Germinal center (tissue), 1 donor: ENCODE measurements at places on chromosomes 1 and 21.
A peak's percentile ranks its signal among the peaks of the same experiment; 100 is the strongest.

DNA sequence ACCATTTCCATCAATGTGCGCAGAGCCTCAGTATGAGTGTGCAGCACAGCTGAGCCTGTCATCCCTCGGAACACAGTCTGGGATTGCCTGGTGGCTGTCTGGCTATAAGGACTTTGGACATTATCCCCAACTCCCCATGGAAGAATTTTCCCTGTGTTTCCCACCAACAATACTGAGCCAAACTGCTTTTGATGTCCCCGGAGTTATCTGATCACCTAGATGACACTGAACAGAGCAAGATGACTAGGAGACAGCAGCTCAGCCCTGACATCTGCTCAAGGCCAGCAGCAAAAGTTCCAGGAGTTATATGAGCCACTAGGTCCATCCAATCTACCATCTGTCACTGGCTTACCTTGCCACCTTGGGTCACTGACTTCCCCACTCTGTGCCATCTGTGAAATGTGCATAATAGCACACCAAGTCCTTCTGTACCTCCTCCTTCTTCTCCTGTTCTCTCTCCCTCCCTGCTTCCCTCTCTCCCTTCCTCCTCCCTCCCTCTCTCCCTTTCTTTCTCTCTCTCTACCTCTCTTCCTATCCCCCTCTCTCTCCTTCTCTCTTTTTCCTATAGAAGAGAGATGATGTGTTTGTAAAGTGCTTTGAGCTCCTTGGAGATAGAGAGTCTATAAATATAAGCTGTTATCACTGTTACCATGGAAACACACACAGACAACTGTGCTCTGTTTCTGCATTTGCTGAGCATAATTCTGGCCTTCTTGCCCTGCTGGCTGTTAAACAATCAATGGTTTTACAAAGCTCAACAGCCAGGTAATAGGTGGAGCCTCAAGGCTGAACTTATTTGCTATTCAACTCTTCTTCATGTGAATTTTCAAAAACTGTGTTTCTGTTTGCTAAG is 19.7 kb upstream of the ATP1B1 start:
- DNase-seq, result no peak

- no peak for DNase-seq
Observed at GRCh38 chr1:21666576-21667320, 2.4 kb downstream of the RAP1GAP start.

- no peak for DNase-seq
Observed at GRCh38 chr21:46650476-46651098, 15.1 kb downstream of the PRMT2 start.

DNA sequence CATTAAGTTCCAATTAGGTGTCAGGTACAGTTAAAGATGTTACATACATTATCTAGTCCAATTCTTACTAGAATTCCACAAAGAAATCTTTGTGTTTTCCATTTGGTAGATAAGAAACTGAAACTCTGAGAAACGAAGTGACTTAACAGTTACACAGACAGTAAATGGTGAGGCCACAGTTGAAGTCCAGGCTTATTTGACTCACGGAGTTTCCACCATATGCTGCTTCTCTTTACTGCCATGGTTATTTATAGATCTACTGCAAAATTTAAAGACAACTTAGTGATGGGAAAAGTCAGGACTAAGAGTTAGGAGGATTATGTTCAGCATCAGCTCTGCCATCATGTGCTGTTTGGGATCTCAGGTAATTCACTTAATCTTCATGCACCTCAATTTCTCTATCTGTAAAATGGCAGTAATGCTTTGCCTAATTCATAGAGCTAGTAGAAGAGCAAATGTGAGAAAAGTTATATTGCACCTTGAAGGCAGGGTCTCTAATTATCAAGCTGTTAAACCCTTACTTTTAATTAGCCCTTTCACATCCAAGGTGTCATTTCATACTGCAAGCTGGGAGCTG is 26.2 kb upstream of the SAMSN1 start:
- DNase-seq, result no peak

GRCh38 chr1:28601696-28602095 is 9.6 kb downstream of the RAB42 start:
- DNase-seq, result no peak

GRCh38 chr1:87632232-87632631 is 303.6 kb downstream of the LMO4 start:
- DNase-seq, result no peak

- no peak for DNase-seq
Observed at GRCh38 chr1:8604041-8604945, 213.1 kb downstream of the RERE start.

- peak; percentile 5 for DNase-seq
Observed at GRCh38 chr1:65065524-65066418, 82.2 kb upstream of the AK4 start.

GRCh38 chr1:14345946-14346550 is 252.4 kb upstream of the KAZN start:
- DNase-seq, result no peak

- DNase-seq, result no peak
Observed at GRCh38 chr1:113784104-113784779, 25.0 kb upstream of the PHTF1 start.

GRCh38 chr1:76948846-76949245 is 81.6 kb downstream of the ST6GALNAC5 start:
- DNase-seq, result no peak

DNA sequence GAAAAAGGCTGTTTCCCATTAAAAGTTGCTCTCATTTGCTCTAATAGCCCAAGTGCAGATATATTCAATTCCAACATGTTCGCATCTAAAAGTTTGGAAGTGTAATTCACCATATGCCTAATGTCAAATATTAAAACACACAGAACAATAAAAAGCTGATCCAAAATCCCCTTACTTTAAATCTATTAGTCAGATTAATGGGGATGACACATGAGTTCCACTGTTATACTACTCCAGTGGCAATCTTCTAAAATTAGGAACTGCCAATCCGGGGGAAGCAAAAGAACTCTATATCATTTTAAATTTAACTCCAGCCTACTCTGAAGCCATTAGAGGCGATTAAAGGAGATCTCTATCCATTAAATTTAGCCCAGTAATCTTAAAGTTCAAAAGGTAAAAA is 317.1 kb downstream of the NTNG1 start:
- DNase-seq, result no peak
